ENCODE measurements at places on chromosomes 7 and 10.

- DNase-seq = no peak
Observed at GRCh38 chr10:26824015-26824690, 36.6 kb downstream of the ABI1 start.

DNA sequence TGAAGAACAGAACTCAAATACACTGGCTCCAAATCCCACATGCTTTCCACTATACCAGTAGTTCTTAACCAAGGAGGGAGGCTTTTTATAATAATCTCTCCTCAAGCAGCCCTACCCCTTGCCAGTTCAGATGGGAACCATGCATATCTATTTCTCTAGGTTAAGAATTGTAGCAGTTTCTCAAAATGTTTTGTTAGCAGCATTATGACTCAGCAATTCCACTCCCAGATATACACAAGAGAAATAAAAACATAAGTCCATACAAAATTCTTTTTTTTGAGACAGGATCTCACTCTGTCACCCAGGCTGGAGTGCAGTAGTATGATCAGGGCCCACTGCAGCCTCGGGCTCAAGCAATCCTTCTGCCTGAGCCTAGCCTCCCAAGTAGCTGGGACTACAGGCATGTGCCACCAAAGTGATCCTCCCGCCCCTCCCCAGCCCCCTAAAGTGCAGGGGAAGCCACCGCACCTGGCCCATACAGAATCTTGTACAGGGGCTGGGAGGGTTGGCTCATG is 18.1 kb downstream of the YWHAG start:
- DNase-seq = no peak

DNA sequence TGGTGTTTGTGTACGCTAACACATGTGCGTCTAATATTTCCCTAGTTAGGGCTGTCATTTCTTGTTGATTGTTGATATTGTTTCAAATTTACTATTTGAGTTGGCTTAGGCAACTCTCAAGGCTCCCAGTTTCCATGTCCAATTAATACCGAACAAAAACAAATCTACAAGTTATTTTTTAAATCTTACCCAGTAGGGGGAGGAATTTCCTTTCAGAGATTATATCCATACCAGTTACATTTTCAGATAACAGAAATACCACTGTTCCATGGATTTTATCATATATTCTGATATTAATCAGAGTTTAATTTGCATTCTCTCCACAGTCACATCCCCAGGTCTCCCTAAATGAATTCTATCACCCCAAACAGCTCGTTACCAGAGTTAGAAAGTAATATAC is 7.2 kb upstream of the AKR1B10 start:
- DNase-seq = no peak

DNA sequence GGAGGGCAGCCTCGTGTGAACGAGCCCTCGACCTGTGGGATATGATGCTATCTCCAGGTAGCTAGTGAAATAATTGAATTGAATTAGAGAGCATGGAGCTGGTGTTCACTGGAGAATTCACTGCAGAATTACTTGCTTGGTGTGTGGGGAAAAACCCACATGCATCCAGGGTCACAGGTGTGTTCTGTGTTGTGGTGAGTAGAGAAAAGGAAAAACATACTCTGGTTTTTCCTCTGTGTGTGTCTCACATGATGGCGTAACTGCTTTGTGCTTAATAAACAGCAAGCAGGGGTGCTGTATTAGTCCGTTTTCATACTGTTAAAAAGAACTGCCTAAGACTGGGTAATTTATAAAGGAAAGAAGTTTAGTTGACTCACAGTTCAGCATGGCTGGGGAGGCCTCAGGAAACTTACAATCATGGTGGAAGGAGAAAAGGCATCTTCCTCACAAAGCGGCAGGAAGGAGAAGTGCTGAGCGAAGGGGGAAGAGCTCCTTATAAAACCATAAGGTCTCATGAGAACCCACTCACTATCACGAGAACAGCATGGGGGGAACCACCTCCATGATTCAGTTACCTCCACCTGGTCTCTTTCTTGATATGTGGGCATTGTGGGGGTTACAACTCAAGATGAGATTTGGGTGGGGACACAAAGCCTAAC is 62.6 kb downstream of the TACR2 start:
- DNase-seq = no peak

DNA sequence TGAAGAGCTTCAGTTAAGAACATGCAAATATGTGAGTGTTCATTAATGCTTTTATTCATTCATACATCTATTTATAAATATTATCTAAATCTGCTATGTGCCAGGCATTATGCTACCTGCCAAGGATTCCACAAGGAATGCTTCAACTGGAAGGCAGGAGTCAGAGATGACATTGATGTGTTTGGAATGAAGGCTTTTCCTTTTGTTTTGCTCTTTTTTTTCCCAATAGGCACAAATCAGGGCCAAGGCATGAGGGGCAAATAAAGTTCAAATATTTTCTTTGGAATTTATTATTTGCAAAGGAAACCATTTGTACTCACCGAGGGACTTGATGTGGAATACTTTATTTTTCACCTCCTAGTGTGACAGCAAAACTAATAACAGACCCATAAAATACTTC is 530.3 kb downstream of the ARL4A start:
- no peak for DNase-seq

DNA sequence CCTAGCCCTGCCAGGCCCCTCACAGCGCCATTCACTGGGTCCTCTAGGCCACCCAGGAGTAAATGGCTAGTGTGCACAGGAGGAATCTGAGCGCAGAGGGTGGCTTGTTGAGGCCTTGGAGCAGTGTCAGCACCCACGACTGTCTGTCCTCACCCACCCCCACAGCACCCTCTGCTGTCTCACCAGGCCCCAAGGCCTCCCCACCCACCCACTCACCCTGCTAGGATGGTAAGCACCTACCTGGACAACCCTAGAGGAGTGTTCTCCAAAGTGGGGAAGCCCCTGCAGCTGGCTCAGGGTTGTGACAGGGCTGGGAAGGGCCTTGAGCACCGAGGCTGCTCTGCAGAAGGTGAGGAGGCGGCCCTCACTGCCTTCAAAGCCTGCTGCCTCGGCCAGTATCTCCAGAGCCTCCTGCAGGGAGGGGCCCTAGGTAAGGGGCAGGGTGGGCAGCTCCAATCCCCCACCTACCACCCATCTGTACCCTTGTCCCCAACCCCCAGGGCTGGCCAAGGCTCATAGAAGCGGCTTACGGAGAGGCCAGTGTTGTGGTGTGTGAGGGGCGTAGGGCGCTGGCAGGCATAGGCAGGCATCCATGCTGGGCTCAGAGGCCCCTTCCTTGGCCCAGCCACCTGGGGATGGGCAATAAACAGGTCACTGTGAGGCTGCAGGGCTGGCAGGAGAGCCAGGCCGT is 2.9 kb downstream of the POLM start:
- no peak for DNase-seq
